ENCODE measurements at places on chromosomes 2 and 18.

GRCh38 chr18:24514439-24514838 lies 54.0 kb downstream of the HRH4 start:
- no peak for DNase-seq

- peak; percentile 69 for DNase-seq
Measured at GRCh38 chr18:9810994-9811705, 74.6 kb upstream of the TXNDC2 start.

- no peak for DNase-seq
Measured at GRCh38 chr2:159177357-159177756, 109.1 kb downstream of the WDSUB1 start.

DNA sequence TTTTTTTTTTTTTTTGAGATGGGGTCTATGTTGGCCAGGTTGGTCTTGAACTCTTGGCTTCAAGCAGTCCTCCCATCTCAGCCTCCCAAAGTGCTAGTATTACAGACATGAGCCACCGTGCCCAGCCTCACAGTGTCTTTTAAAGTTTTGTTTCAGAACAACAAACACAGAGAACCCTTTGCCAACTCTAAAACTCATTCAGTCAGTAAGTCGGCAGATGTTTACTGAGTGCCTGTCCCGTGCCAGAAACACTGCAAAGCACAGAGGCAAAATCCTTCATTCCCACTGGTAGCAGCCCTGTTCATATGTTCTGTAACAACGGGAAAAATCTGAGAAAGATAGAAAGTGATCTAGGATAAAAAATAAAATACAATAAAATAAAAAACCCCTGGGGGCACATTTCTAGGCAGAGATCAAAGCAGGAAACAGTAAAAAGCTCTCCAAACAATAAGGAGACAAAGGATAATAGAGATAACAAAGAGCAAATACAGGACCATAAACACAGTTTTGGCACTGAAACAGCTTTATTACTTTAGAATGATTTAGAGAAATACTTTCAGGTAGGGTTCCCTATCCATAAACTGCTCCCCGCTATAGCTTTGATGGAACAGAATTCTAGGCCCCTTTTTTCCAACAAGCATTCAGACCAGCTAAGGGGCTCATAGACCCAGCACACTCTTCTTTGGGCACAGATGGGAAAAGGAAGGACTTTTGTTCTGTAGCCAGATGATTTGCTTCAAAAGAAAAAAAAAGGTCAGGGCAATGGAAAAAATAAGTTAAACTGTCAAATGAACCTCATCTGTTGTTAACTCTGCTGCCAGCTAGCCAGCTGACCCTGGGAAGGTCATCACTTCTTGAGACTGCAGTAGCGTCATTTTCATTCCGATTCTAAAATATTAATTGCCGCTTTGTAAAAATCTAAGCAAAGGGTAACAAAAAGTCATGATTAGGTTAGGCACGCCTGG lies 212.3 kb downstream of the CDH20 start:
- DNase-seq = peak; percentile 29

- peak; percentile 87 for DNase-seq
Measured at GRCh38 chr2:204325468-204325867, 219.8 kb upstream of the PARD3B start.

DNA sequence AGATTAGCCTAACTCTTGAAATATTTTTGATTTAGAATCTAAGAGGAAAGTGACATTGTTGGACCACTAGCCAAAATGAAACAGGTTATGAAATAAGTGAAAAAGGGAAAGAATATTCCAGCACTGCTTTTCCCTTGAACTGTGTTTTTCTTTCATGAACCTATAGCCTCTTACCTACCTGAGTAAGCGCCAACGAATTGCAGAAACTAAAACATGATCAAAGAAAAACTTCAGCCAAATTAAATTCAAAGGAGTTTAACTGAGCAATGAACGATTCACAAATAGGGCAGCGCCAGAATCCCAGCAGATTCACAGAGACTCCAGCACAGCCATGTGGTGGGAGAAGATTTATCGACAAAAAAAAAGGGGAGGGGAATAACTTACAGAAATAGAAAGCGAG lies 518.6 kb downstream of the PIK3C3 start:
- DNase-seq = no peak

GRCh38 chr2:3129867-3130266 lies 247.8 kb downstream of the EIPR1 start:
- no peak for DNase-seq

- DNase-seq = no peak
Measured at GRCh38 chr2:95310651-95311050, 13.5 kb downstream of the KCNIP3 start.

DNA sequence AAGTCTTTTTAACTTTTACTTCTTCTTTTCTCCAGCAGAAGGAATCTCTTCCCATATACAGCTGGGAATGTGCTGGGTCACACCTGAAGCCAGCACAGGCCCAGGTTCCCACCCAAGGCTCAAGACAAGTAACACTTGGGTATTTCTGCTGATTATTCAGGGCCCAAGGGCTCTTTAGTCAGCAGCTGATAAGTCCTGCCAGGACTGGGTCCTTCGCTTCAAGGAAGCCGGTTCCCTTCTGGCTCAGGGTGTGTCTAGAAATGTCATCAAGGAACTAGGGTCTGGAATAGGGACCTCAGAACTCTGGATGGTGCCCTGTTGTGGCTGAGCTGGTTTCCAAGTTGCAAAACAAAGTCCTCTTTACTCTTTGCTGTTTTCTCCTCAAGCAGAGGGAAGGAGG lies 27.0 kb upstream of the SERPINB2 start:
- no peak for DNase-seq
